CD4-positive, alpha-beta T cell (primary cell): ENCODE measurements at places on chromosomes 2 and 18.
A peak's percentile ranks its signal among the peaks of the same experiment; 100 is the strongest.

DNA sequence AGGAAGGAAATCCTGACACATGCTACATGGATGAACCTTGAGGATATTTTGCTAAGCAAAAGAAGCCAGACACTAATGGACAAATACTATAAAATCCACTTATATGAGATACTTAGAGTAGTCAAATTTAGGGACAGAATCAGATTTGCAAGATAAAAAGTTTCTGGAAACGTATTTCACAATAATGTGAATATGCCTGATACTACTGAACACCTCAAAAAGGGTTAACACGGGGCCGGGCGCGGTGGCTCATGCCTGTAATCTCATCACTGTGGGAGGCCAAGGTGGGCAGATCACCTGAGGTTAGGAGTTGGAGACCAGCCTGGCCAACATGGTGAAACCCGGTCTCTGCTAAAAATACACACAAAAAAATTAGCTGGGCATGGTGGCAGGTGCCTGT, 1.7 kb upstream of the RMC1 start:
- no peak overlapping the region for H3K4me3 ChIP-seq
- H3K27me3 ChIP-seq: no peaks in the 10 kb centered on the region
- DNase-seq: no peak
- no peak overlapping the region for H3K27ac ChIP-seq
- peaks cover 41% of the 10 kb centered on the region for H3K4me1 ChIP-seq

DNA sequence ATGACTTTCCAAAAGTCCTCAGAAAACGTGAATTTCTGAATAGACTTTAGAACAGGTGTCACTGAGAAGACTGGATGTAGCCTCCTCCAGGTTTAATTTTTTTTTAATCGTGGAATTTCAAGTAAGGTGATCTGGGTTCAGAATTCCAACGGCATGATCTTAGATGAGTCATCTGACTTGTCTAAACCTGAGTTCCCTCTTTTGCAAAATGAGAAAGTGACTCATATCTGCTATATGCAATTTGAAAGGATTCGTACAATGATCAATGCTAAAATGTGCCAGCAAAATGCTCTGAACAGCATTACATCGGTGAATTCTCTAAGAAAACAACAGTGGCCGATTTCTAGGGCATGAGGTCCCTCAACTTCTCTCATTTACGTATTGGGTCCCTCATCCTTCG, 69.1 kb upstream of the ZNF516 start:
- H3K27ac ChIP-seq: no peak overlapping the region
- H3K4me3 ChIP-seq: no peak overlapping the region
- H3K36me3 ChIP-seq: no peaks in the 10 kb centered on the region
- no peaks in the 10 kb centered on the region for H3K4me1 ChIP-seq
- H3K27me3 ChIP-seq: no peaks in the 10 kb centered on the region

GRCh38 chr18:6595666-6596065, 133.8 kb upstream of the ARHGAP28 start:
- H3K36me3 ChIP-seq: no peaks in the 10 kb centered on the region
- H3K27ac ChIP-seq: no peak overlapping the region
- H3K4me3 ChIP-seq: no peak overlapping the region

- DNase-seq: no peak
- H3K4me3 ChIP-seq: no peak overlapping the region
- H3K36me3 ChIP-seq: no peaks in the 10 kb centered on the region
- H3K4me1 ChIP-seq: peaks cover 6% of the 10 kb centered on the region
- H3K27me3 ChIP-seq: no peaks in the 10 kb centered on the region
- H3K27ac ChIP-seq: no peak overlapping the region
These were observed 112.2 kb downstream of the CPO start for GRCh38 chr2:207051385-207051965.

DNA sequence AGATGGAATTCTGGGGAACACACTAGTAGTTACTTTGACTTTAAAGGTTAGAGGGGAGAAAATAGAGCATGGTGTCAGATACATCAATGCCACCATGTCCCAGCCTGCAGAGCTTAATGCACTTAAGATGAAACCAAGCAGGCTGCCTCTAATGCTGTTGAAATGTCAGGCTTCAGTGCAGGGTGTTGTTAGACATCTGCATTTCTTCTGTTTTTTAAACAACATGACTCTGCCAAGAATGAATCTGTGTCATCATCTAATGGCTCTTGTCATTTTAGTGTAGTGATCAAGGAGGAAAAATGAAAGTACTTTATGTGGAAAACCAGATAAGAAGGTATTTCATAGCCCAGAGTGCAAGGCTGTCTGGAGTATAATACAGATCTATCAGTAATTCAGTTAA, 29.9 kb downstream of the LYPD1 start:
- no peak overlapping the region for H3K27ac ChIP-seq
- H3K27me3 ChIP-seq: no peaks in the 10 kb centered on the region
- H3K4me3 ChIP-seq: no peak overlapping the region
- no peaks in the 10 kb centered on the region for H3K36me3 ChIP-seq
- H3K4me1 ChIP-seq: no peaks in the 10 kb centered on the region
- no peak for DNase-seq

GRCh38 chr2:65727816-65728215, 295.4 kb upstream of the SPRED2 start:
- no peaks in the 10 kb centered on the region for H3K36me3 ChIP-seq
- no peaks in the 10 kb centered on the region for H3K27me3 ChIP-seq
- H3K27ac ChIP-seq: no peak overlapping the region
- H3K4me1 ChIP-seq: no peaks in the 10 kb centered on the region

- H3K4me3 ChIP-seq: no peak overlapping the region
- no peak for DNase-seq
- no peaks in the 10 kb centered on the region for H3K4me1 ChIP-seq
- H3K27ac ChIP-seq: no peak overlapping the region
- no peaks in the 10 kb centered on the region for H3K36me3 ChIP-seq
- peaks cover 15% of the 10 kb centered on the region for H3K27me3 ChIP-seq
These were observed 86.0 kb upstream of the TWIST2 start for GRCh38 chr2:238761868-238762267.

GRCh38 chr18:688323-688722, 24.1 kb downstream of the ENOSF1 start:
- H3K36me3 ChIP-seq: peaks cover 39% of the 10 kb centered on the region
- H3K4me3 ChIP-seq: no peak overlapping the region
- no peaks in the 10 kb centered on the region for H3K27me3 ChIP-seq
- no peak for DNase-seq
- no peak overlapping the region for H3K27ac ChIP-seq

DNA sequence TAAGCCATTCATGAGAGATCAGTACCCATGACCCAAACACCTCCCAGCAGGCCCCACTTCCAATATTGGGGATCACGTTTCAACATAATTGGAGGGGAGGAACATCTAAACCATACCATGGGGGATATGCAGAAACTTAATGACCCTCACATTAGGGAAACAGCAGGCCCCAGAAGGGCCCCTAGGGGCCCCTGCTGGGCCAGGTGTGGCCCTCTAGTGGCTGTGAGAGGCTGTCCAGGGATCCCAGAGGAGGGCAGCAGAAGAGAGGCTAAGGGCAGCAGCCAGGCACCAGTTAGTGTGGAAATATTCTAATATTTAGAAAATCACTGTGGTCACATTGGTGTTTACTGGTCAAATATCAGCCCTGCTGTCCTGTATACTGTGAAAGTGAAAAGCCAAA, 49.3 kb upstream of the ANKRD44 start:
- H3K27ac ChIP-seq: no peak overlapping the region
- no peaks in the 10 kb centered on the region for H3K36me3 ChIP-seq
- no peaks in the 10 kb centered on the region for H3K27me3 ChIP-seq
- peak; percentile 28 for DNase-seq
- no peaks in the 10 kb centered on the region for H3K4me1 ChIP-seq
